CD8-positive, alpha-beta memory T cell (primary cell): ENCODE measurements at places on chromosomes 4 and X.

DNA sequence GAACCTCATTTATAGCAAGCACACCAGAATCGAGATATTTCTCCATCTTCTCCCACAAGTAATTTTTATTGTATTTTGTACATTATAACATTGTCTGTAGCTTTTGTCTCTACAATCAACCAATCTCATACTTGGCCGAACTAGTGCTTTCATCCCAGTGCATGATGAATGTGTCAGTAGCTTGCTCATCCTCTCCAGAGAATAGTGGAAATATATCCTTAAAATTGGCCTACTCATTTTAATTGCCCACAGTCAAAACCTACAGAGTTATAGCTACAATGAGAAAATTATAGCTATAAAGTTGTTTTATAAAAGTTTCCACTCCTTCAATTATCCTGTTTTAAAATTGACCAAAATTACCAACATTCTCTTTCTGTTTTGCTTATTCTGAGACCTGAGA is 103.8 kb downstream of the MAPK10 start:
- H3K4me3 ChIP-seq, result no peak overlapping the region
- no peak for DNase-seq
- H3K36me3 ChIP-seq, result no peaks in the 10 kb centered on the region
- H3K27ac ChIP-seq, result no peak overlapping the region

- H3K4me3 ChIP-seq, result peak overlapping the region; percentile 32
- no peaks in the 10 kb centered on the region for H3K36me3 ChIP-seq
- peak; percentile 23 for DNase-seq
- H3K4me1 ChIP-seq, result peaks cover 11% of the 10 kb centered on the region
- no peaks in the 10 kb centered on the region for H3K27me3 ChIP-seq
Observed at GRCh38 chrX:149830192-149830873, 48.6 kb downstream of the MAGEA9 start.

- no peak overlapping the region for H3K27ac ChIP-seq
- H3K4me1 ChIP-seq, result no peaks in the 10 kb centered on the region
- DNase-seq, result no peak
- H3K36me3 ChIP-seq, result no peaks in the 10 kb centered on the region
- H3K4me3 ChIP-seq, result no peak overlapping the region
Observed at GRCh38 chrX:2327423-2327822, 173.4 kb downstream of the DHRSX start.

DNA sequence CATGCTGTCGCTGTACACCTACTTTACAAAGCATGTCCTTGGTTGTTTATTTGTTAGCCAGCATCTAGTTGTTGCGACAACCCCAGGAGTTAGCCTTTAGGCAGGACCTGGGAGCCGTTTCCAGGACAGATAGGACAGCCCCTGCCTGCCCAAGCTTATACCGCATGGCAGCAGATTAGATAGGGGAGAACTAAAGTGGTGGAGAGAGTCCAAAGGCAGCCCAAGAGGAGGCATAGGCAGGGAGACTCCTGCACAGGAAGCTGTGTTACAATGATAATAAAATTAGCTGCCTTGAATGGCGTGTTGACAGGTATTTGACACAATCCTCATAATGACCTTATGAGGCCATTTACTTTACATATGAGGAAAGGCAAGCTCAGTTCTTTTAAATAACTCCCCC is 13.0 kb downstream of the NSDHL start:
- no peaks in the 10 kb centered on the region for H3K27me3 ChIP-seq
- H3K27ac ChIP-seq, result no peak overlapping the region
- H3K4me3 ChIP-seq, result no peak overlapping the region
- DNase-seq, result no peak
- H3K4me1 ChIP-seq, result no peaks in the 10 kb centered on the region

GRCh38 chr4:97593248-97593647 is 550.0 kb downstream of the STPG2 start:
- no peak overlapping the region for H3K27ac ChIP-seq
- H3K4me3 ChIP-seq, result no peak overlapping the region
- H3K4me1 ChIP-seq, result no peaks in the 10 kb centered on the region
- no peaks in the 10 kb centered on the region for H3K27me3 ChIP-seq
- no peaks in the 10 kb centered on the region for H3K36me3 ChIP-seq
- no peak for DNase-seq

- H3K27me3 ChIP-seq, result no peaks in the 10 kb centered on the region
- H3K27ac ChIP-seq, result no peak overlapping the region
- H3K4me3 ChIP-seq, result no peak overlapping the region
- H3K36me3 ChIP-seq, result no peaks in the 10 kb centered on the region
- DNase-seq, result no peak
Observed at GRCh38 chrX:22165732-22166457, 106.8 kb upstream of the CBLL2 start.

GRCh38 chr4:91840359-91840758 is 463.4 kb upstream of the GRID2 start:
- DNase-seq, result no peak
- no peaks in the 10 kb centered on the region for H3K4me1 ChIP-seq
- no peaks in the 10 kb centered on the region for H3K36me3 ChIP-seq
- no peaks in the 10 kb centered on the region for H3K27me3 ChIP-seq

GRCh38 chr4:182923366-182923765 is 6.2 kb upstream of the DCTD start:
- no peak overlapping the region for H3K4me3 ChIP-seq
- H3K27ac ChIP-seq, result no peak overlapping the region
- no peaks in the 10 kb centered on the region for H3K36me3 ChIP-seq
- no peak for DNase-seq
